ENCODE measurements at places on chromosomes 1 and 21.
A peak's percentile ranks its signal among the peaks of the same experiment; 100 is the strongest.

- no peak for DNase-seq
Observed at GRCh38 chr1:60903591-60903990, 178.8 kb upstream of the NFIA start.

DNA sequence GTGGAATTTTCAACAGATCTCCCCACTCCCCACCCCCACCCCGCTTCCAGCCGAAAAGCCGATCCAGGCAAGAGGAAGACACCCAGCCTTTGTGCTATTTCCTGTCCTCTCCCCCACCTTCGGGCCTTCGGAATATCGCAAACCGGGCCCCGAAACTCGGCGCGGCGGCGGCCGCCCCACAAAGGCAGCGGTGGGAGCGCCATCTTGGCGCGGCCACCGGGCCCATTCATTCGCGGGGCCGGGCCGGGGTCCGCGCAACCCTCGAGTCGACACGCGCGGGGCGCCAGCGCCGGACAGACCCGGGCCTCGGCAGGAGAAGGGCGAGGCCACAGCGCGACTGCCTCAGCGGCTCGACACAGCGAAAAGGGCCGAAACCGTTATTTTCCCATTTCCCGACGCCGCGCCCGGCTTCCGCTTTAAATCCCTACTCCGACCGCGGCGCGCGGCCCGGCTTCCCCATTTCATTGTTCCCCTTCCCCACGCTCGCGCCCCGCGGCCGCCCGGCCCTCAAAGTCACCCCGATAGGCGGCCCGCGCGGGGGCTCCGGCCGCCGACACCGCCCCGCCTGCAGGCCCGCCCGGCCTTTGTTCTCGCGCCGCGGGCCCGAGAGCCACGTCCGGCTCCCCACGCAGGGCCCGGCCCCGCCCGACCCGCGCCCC is 911 bp downstream of the GNB1 start:
- peak; percentile 63 for DNase-seq

GRCh38 chr1:37868466-37868865 is 9.1 kb upstream of the MTF1 start:
- DNase-seq = no peak

GRCh38 chr1:207807326-207807689 is 55.5 kb downstream of the CD46 start:
- no peak for DNase-seq

GRCh38 chr1:23403038-23403336 is 21.6 kb downstream of the TCEA3 start:
- no peak for DNase-seq

GRCh38 chr1:93758842-93759515 is 77.3 kb upstream of the BCAR3 start:
- no peak for DNase-seq

DNA sequence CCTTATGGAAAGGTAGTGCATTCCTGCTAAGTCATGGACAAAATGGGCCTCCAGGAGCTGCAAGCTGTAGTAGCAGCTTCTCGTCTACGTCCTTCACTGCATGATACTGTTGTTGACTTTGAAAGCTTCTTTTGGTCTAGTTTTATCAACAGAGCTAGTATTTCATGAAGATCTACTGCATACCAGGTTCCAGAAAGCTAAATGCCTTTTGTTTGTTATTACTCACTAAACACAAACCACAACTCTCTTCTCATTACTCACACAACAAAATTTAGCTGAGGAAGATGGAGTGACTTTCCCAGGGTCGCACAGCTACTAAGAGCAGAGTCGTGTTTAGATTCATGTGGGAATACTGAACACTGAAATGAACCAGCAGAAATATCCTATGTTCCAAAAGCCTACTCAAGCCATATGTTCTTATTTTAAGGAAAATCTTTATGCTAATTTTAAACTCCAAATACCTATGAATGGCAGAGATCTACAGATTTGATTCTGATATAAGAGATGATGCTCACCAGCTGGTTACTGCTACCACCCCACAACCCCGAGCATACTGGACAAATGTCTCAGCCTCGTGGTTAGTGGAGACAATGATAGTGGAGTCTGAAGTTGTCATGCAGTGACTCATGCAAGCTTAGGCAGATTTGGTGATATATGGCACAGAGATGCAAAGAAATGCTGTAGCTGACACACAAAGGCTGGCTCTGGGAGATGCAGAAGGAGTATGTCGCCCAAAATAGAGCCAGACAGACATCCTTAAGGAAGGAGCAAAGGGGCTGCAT is 20.6 kb downstream of the PGBD2 start:
- no peak for DNase-seq

GRCh38 chr1:176957603-176958002 is 206.9 kb downstream of the ASTN1 start:
- DNase-seq = no peak

- DNase-seq = no peak
Observed at GRCh38 chr1:76948846-76949245, 81.6 kb downstream of the ST6GALNAC5 start.

DNA sequence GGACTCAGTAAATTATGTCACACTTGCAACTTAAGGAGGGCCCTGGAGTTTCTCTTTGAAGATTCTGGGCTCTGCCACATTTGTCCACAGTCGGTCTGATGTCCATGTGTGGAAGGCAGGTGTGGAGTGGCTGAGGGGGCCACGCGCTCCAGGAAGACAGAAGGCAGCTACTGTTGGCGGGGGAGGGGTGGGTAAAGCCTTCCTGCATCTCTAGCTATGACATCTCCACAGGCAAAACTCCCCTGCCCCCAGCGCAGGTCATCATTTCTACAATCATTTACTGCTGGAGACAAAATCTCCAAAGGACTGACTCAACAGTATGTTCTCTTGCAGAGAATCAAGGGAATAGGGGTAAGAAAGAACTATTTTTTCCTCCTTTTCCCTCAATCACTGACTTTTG is 11.4 kb upstream of the TSPEAR start:
- DNase-seq = no peak

GRCh38 chr21:45169682-45170081 is 95.3 kb downstream of the ADARB1 start:
- no peak for DNase-seq

- no peak for DNase-seq
Observed at GRCh38 chr1:215730600-215730999, 163.5 kb downstream of the KCTD3 start.

DNA sequence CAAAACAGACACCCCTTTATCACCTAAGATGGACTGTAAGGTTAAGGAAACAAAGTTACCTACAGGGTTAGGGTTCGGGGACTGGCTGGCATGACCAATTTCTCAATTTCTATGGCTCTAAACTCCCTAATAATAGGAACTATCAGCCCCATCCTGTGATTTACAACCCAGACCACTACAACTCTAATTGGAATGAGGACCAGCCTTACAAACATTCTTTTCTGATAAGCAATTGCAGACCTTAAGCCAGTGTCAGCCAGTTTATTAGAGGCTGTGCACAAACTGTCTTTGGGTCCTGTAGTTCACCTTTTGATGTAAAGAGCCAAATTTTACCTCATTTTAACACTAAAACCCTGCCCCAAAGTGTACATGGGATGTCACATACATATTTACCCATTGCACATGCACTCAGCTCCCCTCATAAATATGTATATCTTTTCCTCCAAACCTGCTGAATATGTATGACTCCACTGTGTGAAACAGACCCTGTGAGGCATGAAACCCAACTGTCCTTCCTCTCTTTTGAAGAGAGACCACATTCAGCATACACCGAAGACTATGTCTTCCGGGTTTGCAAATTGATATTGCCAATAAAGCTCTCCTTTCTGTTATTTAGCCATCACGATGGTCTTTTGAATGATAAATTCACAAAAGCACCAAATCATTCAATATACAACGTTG is 7.3 kb upstream of the APP start:
- DNase-seq = no peak

GRCh38 chr1:39488012-39488545 is 3.4 kb upstream of the BMP8A start:
- DNase-seq = no peak

- no peak for DNase-seq
Observed at GRCh38 chr1:22534951-22535350, 28.3 kb upstream of the EPHA8 start.

GRCh38 chr1:43931711-43932660 is 1.6 kb upstream of the ARTN start:
- no peak for DNase-seq

GRCh38 chr1:23202263-23202749 is 15.0 kb downstream of the HTR1D start:
- no peak for DNase-seq

- no peak for DNase-seq
Observed at GRCh38 chr1:47796626-47797025, 200.6 kb downstream of the TRABD2B start.

DNA sequence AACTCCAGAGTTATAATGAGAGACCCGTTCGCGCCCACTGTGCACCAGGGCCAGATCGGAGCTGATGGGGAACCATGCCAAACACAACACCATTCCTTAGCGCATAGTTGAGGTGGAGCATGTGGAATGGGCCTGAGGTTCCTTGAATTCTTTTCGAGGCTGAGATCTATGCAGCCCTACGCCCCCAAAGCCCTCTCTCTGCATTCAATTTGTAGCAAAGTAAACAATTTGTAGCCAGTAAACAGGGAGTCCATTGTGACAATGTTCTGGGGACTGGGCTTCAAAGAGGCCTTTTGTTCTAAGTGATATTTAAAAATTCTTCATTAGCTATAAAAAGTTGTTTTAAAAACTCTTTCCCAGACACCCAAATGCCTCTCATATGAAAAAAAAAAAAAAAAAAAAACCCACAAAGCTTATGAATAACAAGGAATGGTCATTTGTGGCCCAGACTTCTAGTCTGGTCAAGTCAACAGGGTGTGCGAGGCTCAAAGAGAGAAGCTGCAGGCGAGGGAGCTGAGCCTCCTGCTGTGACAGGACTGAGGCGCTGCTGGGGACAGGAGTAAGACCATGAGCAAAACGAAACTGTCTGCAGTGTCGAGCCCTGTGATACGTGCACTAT is 30.6 kb upstream of the KCNE2 start:
- no peak for DNase-seq

DNA sequence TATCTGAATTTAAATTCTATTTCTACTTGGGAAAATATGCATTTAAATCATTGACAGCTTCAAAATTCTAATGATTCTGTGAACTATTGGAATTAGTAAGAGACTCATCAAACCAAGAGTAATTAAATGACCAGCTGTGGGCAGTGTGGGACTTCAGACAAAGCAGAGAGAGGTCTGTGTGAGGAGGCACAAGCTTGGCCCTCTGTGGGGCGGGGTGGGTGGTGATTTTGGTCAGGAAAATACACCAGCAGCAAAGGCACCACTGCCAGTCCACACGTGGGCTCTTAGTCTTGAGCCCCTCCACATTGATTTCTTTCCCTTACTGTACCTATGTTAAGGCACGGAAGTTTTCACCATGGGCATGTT is 39.2 kb upstream of the RAB4A start:
- DNase-seq = peak; percentile 45

DNA sequence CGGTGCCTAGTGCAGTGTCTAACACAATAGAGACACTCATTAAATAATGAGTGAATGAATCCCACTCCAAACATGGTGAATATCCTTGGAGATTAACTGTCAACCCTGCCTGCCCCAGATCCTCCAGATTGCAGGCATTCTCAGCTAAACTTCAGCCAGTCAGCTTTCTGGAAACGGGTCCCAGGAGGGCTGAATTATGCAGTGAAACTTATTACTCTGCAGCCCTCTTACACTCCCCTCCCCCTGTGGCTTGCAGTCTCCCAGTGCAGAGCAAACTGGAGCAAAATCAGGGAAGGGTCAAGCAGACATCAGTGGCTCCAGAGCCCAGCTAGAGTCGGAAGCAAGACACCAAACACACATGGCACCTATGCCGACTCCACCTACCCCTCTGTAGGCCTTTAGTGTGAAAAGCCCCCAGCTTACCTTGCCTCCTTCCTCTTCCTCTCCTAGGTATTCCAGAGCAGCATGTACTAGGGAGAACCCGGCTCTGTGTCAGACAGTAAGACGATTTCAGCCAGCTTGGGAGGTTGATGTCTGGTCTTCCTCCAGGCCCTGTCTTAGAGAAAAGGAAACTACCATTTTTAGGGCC is 6.5 kb upstream of the RGS16 start:
- DNase-seq = no peak

DNA sequence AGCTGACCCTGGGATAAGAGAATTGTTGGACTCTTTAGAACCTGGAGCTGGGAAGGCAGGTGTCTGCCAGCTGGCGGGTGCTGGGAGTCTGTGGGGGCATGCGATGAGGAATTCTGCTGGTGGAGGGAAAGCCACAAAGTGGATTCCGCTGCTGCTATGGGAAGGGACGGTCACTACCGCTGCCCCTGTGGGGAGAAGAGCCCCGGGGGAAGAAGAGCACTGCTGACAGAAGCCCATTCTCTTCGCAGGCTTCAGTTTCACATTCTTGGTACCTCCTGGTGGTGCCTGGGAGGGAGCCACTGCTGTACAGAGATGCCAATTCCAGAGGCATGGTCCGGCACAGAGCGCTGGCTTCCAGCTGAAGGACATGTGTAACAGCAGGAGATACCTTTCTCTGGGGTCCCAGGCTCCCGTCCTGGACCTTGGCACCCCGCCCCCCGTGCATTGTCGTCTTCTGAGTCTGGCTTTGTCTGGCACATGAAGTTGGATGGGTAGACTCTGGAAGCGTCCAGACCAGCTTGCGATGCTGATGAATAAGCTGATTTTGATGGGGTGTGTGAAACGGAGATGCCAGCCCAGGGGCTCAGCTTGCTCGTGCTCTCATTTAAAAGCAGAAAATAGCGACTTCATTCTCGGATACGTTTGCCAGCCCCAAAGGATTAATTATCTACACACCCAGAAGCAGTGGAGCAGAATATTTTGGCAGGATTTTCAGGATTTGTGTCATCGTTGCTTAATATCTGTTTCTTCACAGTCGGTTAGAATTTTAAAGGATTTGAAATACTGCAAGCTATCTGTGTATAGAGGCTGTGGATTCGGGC is 13.2 kb downstream of the PDXK start:
- DNase-seq = no peak

DNA sequence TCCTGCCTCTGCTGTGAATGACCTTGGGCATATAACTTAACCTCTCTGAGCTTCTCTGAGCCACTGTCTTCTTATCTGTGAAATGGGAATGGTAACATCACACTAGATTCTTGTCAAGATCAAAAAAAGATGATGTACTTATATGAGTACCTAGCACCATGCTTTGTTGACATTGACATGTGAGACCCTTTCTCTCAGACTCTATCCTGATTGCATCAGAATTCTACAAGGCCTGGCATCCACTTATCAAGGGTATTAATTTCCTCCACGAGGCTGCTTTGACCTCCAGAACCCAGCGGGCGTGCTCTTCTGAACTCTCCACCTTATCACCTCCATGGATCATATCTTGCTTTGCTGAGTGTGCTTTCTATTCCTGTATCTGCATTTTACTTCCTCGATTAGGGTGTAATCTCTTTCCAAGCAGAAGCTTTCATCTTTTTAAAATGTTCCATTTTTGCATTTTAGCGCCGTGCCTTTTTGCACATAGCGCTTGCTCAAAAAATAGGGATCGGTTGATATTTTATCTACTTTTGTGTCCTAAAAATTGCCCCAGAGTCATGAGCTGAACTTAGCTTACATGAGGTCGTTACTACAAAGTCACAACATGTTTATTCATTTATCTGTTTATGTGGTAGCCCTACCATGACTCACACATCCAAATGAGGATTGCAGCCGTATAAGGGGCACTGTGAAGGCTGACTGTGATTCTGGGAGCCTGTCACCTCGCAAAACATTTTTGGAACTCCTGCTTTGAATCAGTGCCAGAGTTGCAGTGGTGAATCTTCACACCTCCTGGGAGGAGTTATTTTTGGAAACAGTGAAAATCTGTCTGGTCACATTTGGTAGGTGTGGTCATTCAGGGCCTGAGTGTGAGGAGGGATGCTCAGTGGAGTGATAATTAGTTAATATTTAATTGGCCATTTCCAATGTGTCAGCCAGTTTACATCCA is 63.2 kb downstream of the IER5 start:
- DNase-seq = no peak

Measured in head of caudate nucleus (tissue), 42 donors.